ENCODE measurements at places on chromosomes 6 and 20.
A peak's percentile ranks its signal among the peaks of the same experiment; 100 is the strongest.

GRCh38 chr6:16657768-16658167 is 103.5 kb downstream of the ATXN1 start:
- peak; percentile 83 for DNase-seq

GRCh38 chr20:37804584-37805566 is 98.1 kb upstream of the VSTM2L start:
- DNase-seq, result peak; percentile 1

GRCh38 chr20:22232473-22232872 is 351.9 kb downstream of the FOXA2 start:
- DNase-seq, result no peak

DNA sequence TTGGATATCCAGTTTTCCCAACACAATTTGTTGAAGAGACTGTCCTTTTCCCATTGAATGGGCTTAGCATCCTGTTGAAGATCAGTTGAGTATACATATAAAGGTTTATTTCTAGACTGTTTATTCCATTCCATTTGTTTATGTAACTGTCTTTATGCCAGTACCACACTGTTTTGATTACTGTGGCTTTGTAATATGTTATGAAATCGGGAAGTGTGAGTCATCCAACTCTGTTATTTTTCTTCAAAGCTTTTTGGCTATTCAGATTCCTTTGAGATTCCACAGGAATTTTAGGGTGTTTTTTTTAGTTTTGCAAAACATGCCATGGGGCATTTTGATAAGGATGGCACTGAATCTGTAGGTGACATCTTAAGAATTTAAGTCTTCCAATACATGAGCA is 188.3 kb downstream of the BMP7 start:
- DNase-seq, result no peak

DNA sequence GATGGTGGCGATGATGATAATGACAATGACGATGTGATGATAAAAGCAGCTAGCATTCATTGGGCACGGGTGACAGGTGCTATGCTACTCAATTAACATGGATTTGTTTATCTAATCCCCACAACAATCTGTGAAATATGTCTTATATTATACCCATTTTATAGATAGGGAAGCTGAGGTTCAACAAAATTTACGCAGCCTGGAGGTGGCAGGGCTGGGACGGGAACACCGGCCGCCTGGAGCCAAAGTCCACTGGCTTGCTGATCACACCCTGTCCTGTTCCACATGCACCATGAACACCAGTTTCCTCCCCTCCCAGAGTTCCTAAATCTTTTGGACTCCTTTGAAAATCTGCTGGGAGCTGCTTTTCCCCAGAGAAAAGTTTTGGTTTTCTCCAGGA is 23.0 kb downstream of the RIMS4 start:
- DNase-seq, result no peak

DNA sequence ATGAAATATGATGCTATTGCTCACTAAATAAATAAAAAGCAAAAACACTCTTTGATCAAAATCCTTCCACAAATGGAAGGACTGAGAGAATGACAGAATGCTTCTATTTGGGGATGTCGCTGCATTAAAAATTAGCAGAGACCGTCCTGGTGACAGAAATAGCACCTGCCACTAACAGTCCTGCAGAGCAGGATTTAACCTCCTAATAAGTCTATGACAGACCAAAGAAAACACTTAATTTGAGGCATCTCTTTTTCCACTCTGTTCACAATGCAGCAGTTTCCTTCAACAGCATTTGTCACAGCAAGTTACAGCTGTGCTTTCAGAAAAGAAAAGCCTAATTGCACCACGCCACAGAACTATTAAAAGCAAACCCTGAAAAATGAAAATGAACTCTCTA is 140.6 kb upstream of the BEND6 start:
- no peak for DNase-seq

- no peak for DNase-seq
Measured at GRCh38 chr6:159988983-159989454, 20.1 kb downstream of the IGF2R start.

DNA sequence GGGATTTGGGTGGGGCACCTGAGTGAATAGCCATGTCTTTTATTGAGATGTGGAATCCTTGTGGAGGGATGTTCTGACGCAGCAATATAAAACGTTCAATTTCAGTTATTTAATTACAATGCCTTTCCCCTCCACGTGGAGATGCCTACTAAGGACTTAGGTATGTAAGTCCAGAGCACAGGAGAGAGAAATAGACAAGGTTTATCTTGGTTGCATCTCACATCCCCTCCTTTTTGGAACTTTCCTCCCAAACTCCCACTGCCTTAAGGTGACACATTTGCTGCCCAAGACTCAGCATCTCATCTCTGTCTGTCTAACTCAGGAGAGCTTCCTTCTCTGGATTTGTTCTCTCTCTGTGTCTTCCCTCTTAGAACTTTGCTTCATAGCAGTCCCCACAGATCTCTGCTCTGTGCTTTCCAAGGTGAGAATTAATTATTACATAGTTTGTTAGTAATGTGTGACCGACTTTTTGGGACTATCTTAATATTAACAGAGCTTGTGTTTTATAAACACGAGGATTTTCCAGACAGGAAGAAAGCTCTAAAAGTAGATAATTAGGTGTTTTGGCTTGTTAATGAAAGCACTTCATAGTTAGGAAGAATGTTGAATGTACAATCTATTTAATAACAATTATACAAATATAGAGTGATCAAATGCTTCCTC is 52.6 kb downstream of the COL19A1 start:
- DNase-seq, result no peak

DNA sequence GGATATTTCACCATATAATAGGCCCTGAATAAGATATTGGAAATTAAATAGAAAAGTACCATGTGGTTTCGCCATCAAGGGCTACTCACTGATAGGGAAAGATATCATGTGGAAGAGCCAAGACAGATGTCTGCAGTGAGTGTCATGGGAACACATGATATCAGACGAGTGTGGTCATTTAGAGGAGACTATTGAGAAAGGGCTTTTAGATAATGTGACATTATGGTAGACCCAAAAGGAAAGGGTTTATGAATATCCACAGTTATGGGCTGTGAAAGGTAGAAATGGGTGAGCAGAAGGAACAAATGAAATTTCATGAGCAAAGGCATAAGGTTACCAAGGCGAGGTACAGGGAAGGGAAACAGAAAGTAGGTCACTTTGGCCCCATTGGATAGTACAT is 182.3 kb upstream of the PRSS16 start:
- no peak for DNase-seq

DNA sequence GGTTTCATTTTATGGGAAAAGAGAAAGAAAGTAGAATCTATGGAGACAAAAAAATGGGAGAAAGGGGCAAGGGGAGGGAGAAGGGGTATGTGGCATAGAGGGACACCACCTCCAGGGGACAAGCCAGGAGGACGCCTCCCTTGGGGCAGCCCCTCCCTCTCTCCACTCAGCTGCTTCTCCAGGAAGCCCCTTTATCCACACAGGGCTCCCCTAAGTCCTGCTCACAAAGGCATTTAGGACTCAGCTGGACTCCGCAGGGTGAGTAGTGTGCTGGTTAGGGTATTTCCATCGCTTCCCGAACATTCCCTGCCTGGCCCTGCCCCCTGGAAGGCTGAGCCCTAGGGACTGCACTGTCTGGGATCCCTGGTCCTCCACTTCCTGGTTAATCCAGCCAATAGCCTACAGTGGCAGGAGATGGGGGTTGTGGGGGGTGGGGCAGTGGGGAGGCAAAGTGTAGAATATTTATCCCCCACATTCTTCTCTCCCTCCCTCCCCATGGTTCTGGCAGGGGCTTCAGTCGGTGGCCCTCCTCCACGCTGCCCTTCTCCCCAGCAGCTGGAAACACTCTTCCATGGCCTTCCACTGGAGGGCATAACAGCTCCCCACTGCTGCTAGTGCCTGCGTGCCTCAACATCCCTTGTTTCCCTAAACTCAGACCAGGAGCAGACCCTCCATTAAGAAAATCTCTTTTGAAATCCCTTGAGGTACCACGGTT is 84.8 kb downstream of the SNX5 start:
- no peak for DNase-seq

GRCh38 chr20:821731-822065 is 11.8 kb upstream of the FAM110A start:
- DNase-seq, result no peak

GRCh38 chr6:63261820-63262219 is 50.6 kb downstream of the FKBP1C start:
- DNase-seq, result no peak

GRCh38 chr6:162234631-162235030 is 492.9 kb downstream of the PRKN start:
- no peak for DNase-seq

GRCh38 chr6:3991941-3992340 is 87.0 kb downstream of the FAM217A start:
- no peak for DNase-seq
